ENCODE measurements at places on chromosomes 11 and 22.

DNA sequence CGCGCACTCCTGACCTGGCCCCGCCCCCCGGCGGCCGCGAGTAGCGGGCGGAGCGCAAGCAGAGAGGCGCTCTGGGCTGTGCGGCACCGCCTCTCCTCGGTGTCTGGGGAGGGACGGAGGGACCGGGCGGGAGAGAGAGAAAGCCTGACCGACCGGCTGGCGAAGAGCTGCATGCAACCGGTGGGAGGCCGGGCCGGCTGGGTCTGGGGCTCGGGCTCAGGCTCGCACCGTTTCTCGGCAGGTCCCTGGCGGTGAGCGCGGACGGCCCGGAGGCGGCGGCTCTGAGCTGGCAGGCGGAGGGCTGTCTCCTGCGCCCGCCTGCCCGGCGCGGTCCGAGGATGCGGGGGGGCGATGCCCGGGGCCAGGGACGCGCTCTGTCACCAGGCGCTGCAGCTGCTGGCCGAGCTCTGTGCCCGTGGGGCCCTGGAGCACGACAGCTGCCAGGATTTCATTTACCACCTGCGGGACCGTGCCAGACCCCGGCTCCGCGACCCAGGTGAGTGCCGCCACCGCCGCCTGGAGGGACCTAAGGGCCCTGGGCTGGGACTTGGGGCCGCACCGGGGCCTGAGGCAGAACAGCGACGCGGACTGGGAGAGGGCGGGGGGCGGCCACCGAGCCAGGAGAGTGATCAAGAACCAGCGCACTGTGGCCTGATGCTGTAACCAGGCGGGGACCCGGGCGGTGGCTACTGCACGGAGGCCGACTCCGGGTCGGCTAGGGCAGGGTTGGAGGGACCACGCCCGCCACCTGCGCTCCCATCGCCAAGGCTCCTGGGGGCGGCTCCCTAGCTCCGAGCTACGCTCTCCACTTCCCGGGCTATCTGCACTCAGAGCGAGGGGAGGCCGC, at the start of gene SYT9:
Gene SYT9 (plus strand): TSS at position 69 of the 847 bp plus-strand sequence. CDS start 283 bp downstream, at position 352.
- peak; percentile 69 for DNase-seq

GRCh38 chr11:47994417-47994816, 14.1 kb downstream of the PTPRJ start:
- no peak for DNase-seq

- DNase-seq: peak; percentile 86
Observed at GRCh38 chr11:74417379-74417804, 19.2 kb upstream of the PGM2L1 start.

GRCh38 chr11:34331329-34331728, 26.5 kb downstream of the ABTB2 start:
- DNase-seq: peak; percentile 72

GRCh38 chr11:113977701-113978100, 2.8 kb downstream of the HTR3A start:
- no peak for DNase-seq

DNA sequence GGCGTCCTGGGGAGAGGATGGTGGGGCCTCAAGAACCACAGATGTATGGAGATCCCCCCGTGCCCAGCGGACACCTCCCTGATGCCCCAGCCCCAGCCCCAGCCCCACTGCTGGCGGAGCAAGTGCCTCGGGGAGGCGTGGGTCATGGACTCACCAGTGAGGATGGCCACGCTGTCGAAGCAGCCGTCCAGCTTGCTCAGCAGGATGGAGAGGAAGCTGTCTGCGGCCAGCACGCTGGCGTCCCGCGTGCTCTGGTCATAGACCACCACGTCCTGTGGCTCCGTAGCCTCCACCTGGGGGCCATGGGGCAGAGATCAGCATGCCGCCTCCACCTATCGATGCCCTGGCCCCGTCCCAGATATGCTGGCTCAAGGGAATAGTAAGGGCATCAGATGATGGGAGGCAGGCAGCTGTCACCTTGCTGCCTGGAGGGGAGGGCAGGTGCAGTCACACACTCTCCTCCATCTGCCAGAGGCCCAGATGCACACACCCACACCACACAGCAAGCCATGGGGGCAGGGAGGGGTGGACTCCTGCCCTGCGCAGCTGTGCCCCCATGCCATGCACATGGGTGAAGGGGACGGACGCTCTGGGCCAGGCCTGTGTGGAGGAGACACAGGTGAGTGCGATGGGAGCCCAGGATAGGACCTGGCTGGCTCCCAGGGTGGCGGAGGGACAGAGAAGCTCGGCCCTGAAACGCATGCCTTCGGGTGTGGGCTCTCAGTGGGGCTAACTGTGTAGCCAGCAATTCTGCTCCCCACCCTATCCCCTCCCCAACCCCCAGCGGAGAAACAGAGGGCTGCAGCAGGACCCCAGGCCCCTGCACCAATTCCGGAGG, 8.2 kb downstream of the DUSP8 start:
- DNase-seq: no peak
